ENCODE measurements at places on chromosomes 4 and X.

DNA sequence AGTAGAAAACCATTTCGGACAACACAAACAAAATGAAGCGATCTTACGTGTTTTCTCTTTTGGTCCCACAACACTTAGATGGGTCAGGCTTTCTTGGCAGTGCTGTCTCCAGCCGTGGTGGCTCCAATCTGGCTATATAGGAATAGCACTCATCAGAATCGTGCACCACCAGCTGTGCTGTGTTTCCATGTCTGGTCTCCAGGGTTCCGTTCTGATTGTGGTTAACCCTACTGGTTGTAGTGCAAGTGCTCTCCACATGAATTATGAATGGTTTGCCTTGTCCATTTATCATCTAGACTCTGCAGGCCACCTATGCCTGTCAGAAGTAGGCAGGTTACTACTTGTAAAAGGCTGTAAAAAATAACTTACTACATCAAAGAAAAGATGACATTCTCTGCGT, 536.3 kb downstream of the IQCM start:
- DNase-seq = no peak

GRCh38 chrX:13087322-13088155, 43.1 kb upstream of the FAM9C start:
- DNase-seq = no peak

- no peak for DNase-seq
Measured at GRCh38 chrX:71616672-71617529, 1.4 kb downstream of the CXCR3 start.

- no peak for DNase-seq
Measured at GRCh38 chr4:146123231-146123630, 52.3 kb upstream of the LSM6 start.

DNA sequence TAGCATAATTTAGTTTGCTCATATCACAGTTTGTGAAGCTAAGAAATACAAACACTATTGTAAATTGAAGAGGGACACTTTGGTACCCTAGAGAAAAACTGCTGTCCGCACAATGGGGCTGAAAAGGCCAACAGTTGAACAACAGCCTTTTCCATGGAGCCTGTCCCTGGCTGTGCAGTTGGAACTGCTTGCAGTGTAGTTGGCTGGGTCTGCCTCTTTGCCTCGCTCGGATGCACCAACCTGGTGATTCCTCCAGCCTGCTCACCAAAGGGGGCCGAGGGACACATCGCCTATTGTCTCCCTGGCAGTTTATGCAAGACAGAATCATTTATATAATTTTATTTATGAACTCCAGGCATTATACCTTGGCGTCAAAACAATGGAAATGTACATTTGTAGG, 16.5 kb upstream of the GALNT7 start:
- no peak for DNase-seq

DNA sequence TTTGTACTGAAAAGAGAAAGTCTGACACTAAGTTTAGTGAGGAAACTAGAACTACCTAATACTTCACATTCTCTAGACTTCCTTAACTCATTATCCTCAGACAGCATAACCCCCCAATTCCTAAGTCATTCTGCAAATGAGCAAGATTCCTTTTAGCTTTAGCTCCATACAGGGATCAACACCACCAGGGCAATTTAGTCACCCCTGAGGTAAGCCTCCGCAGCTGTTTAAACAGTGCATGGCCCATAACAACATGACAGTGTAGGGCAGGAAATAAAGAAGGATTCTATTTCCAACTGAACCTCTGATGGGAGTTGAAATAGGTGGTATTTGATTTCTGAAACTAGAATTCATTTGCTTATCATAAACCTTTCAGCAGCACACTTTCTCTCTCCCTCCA, 112.8 kb upstream of the DKK2 start:
- no peak for DNase-seq

DNA sequence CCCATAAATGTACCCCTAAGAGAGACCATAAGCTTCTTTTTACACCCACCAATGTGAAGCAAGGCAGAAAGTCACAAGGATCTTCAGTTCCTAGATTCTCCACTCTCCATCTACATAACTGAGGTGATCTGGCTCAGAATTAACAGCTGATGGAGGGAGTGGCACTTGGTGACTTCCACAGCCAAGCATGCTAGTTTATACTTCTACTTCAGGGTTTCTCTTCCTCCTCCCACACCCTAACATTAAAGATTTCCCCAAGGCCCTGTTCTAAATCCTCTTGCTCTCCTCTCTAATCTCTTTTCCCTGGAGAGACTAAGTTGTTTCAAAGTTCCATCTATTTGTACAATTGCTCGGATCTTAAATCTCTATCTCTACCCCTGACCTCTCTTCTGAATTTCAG, 81.1 kb downstream of the MBNL3 start:
- DNase-seq = no peak

Data from ecto neural progenitor cell (in vitro differentiated cells).